SIG-M5 (cell line): ENCODE measurements at places on chromosomes 7 and 10.

- DNase-seq: peak; percentile 8
Measured at GRCh38 chr7:155297517-155298287, at the start of gene INSIG1. Gene INSIG1, plus strand, starts transcription at chr7:155297878. Its CDS starts 408 bp downstream, at chr7:155298286.

DNA sequence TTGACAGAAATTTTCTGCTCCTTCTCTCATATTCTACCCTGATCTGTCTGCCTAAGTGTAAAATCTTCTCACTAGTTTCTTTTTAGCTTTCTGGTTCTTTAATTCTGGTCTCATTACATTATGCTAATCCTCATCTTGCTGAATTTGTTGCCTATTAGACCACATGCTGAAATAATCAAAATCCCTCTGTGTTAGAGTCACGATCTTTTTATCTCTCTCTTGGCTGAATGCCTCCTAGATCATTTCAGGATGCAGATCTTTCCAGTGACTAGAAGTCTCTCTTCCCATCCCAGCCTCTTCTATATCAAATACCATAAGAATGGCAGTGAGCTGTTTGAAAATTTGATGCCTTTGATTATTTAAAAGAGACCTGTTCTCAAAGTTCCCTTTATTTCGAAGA is 661.9 kb downstream of the SORCS1 start:
- no peak for DNase-seq

GRCh38 chr7:134724606-134725005 is 54.8 kb upstream of the CALD1 start:
- no peak for DNase-seq

DNA sequence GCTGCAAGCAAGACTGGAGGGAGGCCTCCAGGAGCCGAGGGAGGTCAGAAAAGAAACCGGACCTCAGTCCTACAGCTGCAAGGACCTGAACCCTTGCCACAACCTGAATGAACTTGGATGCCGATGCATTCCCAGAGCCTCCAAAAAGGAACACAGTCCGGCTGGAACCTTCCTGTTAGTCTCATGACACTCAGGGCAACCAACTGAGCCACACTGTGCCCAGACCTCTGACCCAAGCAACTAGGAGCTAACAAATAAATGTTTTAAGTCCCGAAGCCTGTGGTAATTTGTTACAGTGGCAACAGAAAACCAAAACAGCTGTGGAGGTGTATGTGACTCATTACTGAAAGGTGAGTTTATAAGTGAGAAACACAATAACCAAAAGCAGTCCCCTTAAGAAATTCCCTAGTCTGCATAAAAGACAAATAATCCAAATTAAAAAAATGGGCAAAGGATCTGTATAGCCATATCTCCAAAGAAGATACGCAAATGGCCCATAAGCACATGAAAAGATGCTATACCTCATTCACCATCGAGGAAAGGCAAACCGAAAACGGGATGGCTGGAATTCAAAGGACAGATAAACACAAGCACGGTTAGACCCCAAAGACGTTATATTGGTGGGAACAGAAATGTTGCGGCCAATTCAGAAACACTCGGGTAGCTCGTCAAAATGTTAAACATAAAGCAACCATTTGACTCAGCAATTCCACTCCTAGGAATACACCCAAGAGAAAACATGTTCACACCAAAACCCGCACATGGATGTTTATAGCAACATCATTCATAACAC is 24.8 kb downstream of the GNA12 start:
- DNase-seq: no peak

DNA sequence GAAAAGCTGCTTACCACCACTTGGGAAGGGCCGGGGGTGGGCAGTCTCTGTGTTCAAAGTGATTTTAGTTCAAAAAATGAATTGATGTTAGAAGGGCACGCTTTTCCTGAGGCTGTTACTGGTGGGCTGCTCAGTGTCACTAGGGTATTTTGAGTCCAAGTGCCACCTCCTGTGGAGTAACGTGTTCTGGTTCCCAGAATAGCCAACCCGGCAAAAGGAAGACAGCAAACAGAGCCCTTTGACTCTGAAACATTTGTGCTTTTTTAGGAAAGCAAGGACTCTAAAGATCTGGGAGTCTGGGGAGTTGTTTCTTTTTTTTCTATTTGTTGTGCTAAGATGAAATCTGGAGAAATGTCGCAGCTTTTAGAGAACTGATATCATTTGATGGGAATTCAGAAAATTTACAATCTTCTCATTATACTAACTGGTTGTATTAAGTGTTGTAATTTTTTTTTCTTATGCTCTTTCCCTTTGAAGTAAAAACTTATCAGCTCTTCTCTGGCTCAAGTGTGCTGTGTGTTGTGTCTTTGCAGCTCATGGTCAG is 66.2 kb downstream of the MKX start:
- no peak for DNase-seq

DNA sequence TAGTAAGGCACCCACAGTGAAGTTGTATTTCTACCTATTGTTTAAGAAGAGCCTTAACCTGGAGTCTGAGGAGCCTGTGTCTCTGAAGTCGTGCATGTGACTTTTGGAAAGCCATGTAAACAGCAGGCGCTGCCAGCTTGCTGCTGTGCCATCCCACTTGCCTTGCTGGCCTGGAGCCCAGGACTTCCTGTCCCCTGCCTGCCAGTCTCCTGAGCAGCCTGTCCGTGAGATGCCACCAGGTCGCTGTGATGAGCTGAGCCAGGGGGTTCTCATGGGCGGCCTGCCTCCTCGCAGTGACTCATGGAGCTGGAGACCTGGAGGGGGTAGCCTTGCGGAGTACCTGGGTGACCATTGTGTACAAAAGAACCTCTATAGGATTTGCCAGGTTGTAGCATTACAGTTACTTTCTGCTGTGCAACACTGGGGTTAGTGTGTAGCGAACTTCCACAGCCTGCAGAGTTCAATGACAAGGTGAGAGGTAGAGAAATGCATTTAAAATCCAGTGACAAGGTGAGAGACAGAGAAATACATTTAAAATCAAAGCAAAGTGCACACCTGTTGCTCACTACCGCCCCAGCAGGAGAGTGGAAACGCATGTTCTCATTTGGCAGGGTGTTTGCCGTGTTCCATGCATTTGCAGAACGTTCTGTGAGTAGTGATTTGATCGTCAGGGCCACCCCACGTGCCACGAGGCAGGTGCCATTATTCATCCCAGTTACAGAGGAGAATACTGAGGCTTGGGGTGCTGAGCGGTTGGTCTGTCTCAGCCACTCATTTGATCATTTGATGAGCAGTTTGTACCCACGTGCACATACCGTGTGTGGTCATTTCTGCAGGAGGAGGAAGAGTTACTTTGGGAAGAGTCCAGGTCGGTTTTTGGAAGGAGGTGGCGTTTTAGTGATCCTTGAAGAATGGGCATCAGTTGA is 36.6 kb upstream of the BHLHA15 start:
- no peak for DNase-seq

GRCh38 chr10:122624546-122624945 is 64.0 kb downstream of the DMBT1 start:
- no peak for DNase-seq

- no peak for DNase-seq
Measured at GRCh38 chr7:128379900-128380479, 18.5 kb upstream of the PRRT4 start.

GRCh38 chr10:49612513-49613164 is 1.2 kb upstream of the CHAT start:
- DNase-seq: no peak

DNA sequence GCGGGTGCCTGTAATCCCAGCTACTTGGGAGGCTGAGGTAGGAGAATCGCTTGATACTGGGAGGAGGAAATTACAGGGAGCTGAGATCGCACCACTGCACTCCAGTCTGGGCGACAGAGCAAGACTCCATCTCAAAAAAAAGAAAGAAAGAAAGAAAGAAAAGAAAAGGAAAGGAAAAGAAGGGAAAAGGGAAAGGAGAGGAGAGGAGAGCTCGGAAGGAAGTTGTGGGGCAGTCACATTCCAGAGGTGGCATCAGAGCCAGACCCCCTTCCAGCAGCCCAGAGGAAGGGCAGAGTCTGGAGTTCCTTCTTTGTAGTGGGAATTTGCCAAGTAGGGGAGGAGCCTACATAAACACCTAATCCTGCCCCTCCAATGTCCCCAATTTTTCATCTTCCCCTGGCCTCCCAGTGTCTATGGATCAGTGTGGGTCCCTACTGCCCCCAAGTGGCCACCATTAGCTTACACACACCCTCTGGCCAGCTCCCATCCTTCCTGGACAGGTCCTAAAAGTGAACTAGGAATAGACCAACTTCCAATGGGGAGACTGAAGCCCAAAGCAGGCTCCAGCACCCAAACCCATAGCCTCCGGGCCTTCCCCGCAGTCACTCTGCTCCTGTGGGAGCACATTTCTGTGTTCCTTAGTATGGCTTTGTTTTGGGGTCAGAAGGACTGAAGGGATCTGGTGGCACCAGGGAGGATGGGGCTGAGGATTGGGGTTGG is 39.6 kb upstream of the HSPB1 start:
- DNase-seq: no peak

- no peak for DNase-seq
Measured at GRCh38 chr7:80671744-80672143, 33.3 kb downstream of the CD36 start.

DNA sequence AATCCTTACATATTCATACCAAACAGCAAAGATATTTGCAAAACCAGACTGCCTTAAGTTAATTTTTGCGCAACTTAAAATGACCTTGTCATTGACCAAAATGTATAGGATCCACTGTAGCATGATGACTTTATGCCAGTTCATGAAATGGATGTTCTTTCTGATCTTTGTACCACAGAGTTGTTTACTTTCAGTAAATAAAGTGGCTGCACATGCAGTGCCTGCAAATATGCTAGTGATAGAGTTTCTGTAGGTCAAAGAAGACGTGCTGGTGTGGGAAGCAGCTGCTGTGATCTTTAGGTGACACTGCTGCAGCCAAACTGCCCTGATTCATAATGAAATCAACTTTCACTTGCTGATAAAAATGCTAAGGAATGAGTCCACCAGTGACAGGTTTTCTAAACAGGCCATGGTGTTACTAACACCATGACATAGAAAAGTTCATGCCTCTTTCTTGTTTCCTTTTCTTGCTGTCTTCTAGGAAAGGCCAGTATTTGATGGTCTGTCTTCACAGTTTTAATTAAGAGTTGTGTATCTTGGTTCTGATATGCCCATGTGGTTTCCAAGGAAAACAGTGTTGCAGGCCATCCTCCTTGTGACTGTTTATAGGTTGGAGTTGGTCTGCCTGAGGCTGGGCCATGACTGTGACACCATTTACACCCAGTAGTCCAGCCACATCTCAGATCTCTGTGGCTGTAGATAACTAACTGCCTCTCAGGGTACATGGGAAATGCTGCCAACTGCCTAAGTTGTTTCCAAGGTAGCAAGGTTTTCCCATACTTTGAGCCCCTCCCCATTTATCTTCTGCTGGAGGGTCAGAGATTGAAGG is 62.5 kb downstream of the INSYN2A start:
- no peak for DNase-seq

- DNase-seq: no peak
Measured at GRCh38 chr10:2414039-2414438, 653.3 kb upstream of the PFKP start.

- DNase-seq: no peak
Measured at GRCh38 chr7:36054637-36055036, 98.4 kb upstream of the EEPD1 start.

GRCh38 chr7:121394709-121395140 is 1.4 kb downstream of the FAM3C start:
- no peak for DNase-seq

DNA sequence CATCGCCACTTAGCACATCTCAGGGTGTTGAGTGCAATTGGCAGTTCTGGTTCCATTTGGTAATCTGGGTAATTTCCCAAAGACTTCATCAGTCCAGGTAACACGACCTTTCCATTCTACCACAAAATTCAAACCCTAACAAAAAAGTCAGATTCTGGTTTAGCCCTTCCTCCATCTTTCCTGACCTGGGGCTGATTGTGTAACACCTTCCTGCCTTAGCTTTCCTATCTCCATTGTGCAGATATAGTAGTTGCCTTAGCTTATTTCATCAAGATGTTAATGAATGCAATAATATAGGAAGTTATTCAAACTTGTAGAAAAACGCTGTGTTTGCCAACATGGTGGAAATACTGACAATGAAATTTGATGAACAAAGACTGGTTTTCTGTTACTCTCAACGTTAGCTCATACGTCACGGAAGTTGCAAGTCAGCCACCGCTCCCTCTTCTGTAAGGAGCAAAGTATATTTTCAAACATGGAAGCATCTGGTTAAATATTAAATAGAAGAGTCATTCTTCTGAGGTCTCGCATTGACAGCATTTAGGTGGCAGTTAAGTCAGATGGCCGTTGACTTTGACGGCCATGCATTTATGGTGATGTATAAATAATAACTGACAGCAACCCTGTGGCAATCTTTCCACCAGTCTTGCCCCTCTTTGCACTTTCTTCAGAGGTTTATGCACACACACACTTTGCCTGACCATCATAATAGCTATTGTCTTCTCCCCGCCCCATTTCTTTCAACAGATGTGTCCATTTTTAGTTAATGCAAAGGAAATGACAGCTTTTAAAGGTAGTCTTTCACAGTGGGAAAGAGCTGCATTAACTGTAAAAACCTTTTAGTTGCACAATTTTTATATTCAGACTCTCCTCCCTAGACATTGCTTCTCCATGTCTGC is 205.1 kb upstream of the BMPER start:
- no peak for DNase-seq

- peak; percentile 47 for DNase-seq
Measured at GRCh38 chr7:28065308-28065707, 115.3 kb downstream of the JAZF1 start.

GRCh38 chr10:58003945-58004344 is 263.7 kb downstream of the IPMK start:
- no peak for DNase-seq

GRCh38 chr7:16465469-16466361 is at the start of gene SOSTDC1:
Gene SOSTDC1, minus strand, starts transcription at chr7:16465738. Its CDS starts 70 bp downstream, at chr7:16465668.
- DNase-seq: no peak

DNA sequence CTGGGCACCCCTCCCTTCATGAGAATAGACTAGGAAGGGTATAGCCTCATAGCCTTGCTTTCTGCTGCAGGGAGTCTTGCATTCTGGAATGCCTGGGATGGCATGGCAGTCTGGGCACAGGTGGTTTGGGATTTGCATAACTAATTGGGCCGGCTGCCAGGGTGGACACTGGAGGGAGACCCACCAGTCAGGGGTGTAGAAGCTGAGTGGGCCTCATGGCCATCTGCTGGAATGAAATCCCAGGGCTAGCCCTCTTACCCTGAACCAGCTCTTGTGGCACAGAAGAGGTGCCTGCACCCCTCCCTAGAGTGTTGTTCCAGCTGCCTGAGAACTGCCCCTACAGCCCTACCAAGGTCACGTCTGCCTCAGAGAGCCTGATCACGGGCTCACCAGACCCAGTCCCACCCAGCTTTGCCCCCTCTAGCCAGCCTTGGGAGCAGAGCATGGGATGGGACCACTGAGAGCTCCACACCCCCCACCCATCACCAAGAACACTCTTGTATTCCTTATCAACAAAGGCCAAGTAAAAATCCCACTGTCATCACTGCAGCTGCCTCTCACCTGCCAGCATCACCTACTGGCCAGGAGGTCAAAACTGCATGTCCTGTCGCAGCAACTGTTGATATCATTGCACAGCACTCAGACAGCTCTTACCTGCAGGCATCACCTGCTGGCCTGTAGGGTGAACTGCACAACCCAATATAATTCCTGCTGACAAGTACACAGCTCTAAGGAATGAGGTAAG is 148.9 kb downstream of the ZEB1 start:
- no peak for DNase-seq

GRCh38 chr10:128907155-128907941 is 559.7 kb upstream of the MGMT start:
- DNase-seq: no peak
